ENCODE measurements at places on chromosomes 12 and 14. TPM values are rescaled to one million over a fixed set of nuclear protein-coding genes. Genes with fewer than 3 reads are reported as not detected.

- DNase-seq = no peak
- H3K27ac ChIP-seq = no peak overlapping the region
- H3K4me1 ChIP-seq = no peaks in the 10 kb centered on the region
These were observed 108.5 kb upstream of the ESRRB start for GRCh38 chr14:76267322-76268046.

DNA sequence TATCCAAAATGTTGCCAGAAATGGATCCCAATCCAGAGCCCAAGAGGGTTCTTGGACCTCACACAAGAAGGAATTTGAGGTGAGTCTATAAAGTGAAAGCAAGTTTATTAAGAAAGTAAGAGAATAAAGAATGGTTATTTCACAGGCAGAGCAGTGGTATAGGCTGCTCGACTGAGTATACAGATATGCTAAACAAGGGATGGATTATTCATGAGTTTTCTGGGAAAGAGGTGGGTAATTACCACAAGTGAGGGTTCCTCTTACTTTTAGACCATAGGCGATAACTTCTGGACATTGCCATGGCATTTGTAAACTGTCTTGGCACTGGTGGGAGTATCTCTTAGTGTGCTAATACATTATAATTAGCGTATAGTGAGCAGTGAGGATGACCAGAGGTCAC, 73.6 kb downstream of the ETNK1 start:
- no peaks in the 10 kb centered on the region for H3K4me1 ChIP-seq
- H3K27ac ChIP-seq = no peak overlapping the region
- no peaks in the 10 kb centered on the region for H3K36me3 ChIP-seq

DNA sequence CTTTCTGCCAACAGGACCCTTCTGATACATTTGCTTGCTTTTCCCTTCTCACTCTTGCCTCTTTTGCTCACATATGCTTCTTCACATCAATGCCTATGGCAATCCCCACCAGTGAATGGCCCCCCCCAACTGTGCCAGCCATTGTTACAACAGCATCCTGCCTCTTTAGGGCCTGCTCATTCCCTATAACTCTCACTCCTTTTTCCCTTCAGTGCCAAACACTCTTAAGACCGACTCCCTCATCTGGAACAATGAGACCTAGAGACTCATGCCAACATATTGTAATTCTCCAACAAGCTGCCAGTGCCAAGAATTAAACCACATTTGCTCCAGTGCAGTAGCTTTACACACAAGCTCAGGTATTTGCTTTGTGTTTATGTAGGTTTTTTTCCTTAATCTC, 189.0 kb downstream of the SOX5 start:
- no peak overlapping the region for H3K4me3 ChIP-seq
- no peaks in the 10 kb centered on the region for H3K4me1 ChIP-seq
- no peaks in the 10 kb centered on the region for H3K27me3 ChIP-seq
- DNase-seq = no peak
- no peaks in the 10 kb centered on the region for H3K36me3 ChIP-seq
- H3K27ac ChIP-seq = no peak overlapping the region

DNA sequence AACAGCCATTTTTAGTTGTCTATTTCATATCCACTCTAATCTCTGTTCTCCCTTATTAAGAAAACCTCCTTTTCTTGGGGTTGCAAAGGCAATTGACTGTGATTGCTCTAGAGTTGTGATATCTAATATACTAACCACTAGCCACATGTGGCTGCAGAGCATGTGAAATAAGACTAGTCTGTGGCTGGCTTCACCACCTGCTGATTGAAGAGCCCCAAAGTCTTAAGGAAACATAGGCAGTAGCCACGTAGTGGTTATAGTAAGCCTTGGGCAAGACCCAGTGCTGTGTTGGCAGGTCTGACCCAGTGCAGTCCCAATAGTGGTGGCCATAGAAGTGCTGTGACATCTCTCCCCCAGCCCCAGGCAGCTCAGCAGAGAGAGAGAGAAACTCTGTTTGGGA, 28.4 kb upstream of the ATP2B1 start:
- H3K4me1 ChIP-seq = peaks cover 8% of the 10 kb centered on the region
- no peak overlapping the region for H3K4me3 ChIP-seq
- DNase-seq = no peak
- H3K27ac ChIP-seq = no peak overlapping the region

- no peak for DNase-seq
- no peaks in the 10 kb centered on the region for H3K4me1 ChIP-seq
- H3K36me3 ChIP-seq = no peaks in the 10 kb centered on the region
- no peak overlapping the region for H3K4me3 ChIP-seq
- no peaks in the 10 kb centered on the region for H3K27me3 ChIP-seq
These were observed 54.3 kb upstream of the TMX1 start for GRCh38 chr14:51185754-51186153.

DNA sequence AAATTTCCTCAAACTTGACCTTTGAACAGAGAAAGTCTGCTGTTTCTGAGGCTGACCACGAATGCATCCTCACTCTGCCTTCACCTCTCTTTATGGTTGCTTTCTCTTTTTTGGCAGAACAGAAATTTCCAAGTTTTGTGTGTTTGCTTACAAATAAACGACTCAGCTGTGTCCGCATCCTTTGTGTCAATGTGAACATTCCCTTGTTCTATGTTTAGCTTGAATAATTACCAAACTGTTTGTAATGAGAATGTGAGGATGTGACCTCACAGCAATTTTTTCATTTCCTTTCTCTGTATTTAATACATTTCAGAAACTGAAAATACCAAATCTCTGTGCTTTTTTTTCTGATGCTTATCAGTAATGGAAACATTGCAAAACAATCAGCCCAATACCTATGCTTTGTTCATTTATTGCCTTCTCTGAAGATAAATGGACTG, 410.9 kb downstream of the EGLN3 start:
- no peak for DNase-seq
- H3K4me1 ChIP-seq = no peaks in the 10 kb centered on the region
- no peak overlapping the region for H3K4me3 ChIP-seq

DLK1 gene
- not detected for polyA plus RNA-seq

DNA sequence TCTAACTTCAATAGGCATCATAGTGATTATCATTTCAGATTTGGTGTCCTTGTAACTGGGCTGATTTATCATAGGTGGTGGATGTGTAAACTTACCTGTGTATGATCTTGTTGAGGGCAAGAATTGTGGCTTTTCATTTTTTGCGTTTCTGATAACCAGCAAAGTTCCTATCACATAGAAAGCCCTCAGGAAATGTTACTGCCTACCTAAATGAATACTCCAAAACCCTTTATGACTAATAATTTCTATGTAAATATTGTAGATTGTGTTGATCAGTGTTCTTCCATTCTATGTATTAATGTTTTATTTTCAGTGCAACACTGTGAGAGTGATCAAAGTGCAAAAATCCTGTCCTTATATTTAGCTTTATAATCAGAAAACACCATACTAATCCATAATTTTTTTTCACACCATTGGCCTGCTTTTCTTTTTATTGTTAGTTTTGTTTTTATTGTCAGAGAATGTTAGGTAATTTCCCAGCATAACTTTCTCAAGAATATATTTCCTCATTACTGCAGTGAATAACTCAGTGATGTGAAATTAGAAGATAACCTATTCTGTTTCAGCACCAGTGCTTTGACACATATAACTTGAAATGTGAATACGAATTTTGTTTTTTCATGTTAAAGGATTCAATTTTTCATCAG, 94.1 kb downstream of the GPHN start:
- no peaks in the 10 kb centered on the region for H3K27me3 ChIP-seq
- H3K27ac ChIP-seq = no peak overlapping the region
- H3K4me1 ChIP-seq = no peaks in the 10 kb centered on the region
- H3K4me3 ChIP-seq = no peak overlapping the region
- DNase-seq = no peak
